Stimulated activated naive CD8-positive, alpha-beta T cell treated with anti-CD3 and anti-CD28 coated beads, Interleukin-15, amount 100 ng/mL, for 72 hours (primary cell): ENCODE measurements at places on chromosomes 6 and 20.

- peak; percentile 43 for DNase-seq
These were observed 115.4 kb downstream of the OPRM1 start for GRCh38 chr6:154154389-154154967.

- DNase-seq = no peak
These were observed 470.5 kb upstream of the NRSN1 start for GRCh38 chr6:23655525-23655924.

GRCh38 chr6:20128018-20128417 is 84.3 kb downstream of the MBOAT1 start:
- DNase-seq = no peak

DNA sequence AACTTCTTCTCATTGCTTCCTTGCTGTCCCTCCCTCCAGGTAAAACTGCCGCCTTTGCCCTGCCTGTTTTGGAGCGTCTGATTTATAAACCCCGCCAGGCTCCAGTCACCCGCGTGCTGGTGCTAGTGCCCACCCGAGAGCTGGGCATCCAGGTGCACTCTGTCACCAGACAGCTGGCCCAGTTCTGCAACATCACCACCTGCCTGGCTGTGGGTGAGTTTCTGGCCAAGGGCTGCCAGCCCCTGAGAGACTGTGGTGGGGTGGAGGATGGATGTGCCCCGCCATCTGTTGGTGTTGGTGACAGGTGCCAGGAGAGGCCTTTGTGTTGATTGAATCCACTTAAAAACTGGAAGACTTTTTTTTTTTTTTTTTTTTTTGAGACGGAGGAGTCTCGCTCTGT is 9.5 kb downstream of the DDX27 start:
- DNase-seq = no peak

DNA sequence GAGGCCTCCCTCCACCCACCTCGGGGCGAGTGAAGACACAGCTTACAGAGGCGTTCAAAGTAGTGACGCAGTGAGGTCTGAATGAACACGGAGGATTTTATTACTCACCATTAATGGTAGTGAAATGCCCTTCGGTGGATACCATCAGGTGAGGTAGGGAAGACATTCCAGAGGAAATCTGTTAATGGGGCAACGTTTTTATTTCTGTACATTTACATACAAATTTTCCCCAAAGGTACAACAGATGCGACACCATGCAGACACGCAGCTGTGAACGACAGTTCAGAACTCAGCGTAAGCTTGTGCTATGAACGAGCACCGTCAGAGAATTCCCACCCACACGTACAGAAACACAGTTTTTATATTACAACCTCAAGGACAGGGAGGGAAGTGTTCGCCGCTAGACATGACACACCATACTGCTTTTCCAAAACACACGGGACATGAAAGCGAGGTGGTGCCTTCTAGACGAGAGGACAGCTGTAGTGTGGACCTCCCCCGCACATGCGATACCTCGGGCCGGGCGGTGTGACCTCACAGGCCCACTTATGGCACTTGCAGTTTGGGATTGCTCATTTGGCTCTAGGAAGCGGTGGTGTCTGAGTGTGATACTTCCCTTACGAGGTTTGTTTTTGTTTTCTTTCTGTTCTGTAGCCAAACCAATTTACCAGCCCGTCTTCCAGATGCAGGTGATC is 10.7 kb downstream of the PSMG4 start:
- DNase-seq = no peak

GRCh38 chr6:83884523-83884922 is 25.0 kb downstream of the CYB5R4 start:
- no peak for DNase-seq

DNA sequence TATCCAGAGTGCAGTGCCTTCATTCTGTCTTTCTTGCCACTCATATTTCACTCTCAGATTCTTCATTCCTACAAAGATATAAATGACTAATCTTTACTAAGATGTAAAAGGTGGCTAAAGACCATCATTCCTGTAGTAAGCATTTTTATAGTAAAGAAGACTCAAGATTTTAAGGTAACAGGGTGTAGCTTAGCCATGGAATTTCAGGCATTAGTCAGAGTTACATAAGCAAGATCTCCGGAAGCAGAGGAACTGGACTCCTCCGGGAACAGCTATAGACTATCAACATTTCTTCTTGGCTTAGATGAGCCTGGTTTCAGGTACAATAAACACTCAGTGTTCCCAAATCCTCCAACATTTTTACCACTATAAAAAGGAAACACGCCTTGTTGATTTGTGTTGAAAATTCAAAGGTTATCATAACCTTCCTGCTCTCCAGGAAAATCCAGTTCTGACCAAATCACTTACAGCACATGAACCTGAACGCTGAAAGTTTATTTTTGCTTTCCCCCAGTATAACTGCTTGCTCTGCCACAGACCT is 23.7 kb downstream of the SERPINB1 start:
- DNase-seq = no peak

GRCh38 chr6:141303907-141304306 is 828.8 kb upstream of the GJE1 start:
- DNase-seq = no peak
